Stimulated activated CD8-positive, alpha-beta memory T cell treated with anti-CD3 and anti-CD28 coated beads, Interleukin-4, amount 100 ng/mL, for 24 hours (primary cell): ENCODE measurements at places on chromosomes 3 and 15.

- DNase-seq = no peak
Observed at GRCh38 chr15:28919679-28920655, 34.2 kb downstream of the APBA2 start.

DNA sequence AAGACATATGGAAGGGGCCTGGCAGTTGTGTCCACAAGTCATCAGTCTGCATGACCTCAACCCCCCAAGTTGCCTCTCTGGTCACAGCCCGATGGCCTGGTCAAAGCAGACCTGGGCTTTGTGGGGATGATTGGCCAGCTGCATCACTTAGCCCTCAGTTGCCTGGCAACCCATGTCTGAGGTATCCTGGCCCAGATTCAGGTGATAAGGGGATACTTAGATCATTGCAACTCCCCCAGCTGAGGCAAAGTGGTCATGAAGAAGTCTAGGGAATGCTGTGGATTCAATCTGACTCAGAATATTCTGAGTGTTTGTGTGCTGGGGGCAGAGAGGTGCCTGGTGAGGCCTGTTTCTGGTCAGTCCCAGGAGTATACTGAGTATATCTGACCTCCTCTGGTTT, 5.0 kb downstream of the GPR156 start:
- DNase-seq = no peak

DNA sequence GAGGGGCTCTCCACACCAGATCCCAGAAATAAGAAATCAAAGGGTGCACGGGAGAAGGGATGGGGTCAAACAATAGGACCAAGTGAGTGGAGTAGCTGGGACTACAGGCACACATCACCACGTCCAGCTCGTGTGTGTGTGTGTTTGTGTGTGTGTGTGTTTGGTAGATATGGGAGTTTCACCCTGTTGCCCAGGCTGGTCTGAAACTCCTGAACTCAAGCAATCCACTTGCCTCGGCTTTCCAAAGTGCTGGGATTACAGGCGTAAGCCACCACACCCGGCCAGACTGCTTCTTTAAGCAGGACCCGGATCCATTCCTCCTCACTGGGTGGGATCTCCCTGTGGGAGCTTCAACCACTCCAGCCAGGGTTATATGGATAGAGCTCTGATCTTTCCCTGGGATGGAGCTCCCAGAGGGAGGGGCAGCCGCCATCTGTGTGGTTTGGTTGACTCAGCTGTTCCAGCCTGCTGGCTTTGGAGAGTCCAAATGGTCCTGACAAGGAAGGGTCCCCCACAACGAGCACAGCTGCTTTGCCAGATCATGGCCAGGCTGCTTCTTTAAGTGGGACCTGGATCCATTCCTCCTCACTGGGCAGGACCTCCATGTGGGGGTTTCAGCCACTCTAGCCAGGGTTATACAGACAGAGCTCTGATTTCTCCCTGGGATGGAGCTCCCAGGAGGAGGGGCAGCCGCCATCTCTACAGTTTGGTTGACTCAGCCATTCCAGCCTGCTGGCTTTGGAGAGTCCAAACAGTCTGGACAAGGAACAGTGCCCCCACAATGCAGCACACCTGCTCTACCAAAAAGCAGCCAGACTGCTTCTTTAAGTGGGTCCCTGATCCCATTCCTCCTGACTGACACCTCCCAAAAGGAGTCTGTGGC, 9.1 kb upstream of the AVEN start:
- DNase-seq = no peak

DNA sequence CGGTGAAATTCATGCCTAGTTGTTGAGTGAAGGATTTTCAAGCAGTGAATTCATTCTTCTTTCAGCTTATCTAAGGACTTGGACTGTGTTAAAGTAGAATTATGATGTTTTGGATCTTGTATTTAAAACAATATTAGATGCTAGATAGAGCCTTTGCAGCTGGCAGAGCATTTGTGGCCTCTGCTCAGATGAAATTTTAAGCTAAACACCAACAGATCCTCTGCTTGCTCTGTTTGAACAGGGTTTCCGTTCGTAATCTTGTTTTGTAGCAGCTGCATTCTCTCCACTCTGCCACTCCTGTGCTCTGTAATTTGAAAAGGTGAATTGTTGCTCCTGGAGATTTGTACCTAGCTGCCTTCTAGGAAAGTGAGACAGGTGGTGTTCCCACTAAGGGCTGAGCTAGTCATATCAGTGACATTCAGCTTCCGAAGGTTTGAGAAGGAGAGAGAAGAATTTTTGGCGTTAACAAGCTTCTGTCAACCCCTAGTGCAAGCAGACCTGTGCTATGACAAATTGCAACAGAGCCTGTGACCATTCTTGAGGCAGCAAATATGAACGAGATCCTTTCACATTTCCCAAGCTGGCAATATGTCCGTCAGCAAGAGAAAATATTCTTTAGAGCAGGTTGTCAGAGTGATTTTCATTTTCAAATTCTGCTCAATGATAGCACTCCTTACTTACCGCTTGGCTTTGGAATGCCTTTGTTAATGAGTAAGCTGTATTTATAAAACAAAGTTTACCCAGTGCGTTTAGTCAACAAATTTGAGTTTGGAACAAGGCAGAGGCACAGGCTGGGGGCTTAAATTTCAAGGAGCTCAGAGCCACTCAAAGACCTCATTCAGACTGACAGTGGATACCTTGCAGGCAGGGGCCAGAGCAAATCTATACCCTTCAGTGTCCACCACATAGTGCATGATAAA, 5.3 kb downstream of the CHST2 start:
- DNase-seq = no peak

- DNase-seq = no peak
Observed at GRCh38 chr3:13577181-13578121, 28.5 kb downstream of the FBLN2 start.

DNA sequence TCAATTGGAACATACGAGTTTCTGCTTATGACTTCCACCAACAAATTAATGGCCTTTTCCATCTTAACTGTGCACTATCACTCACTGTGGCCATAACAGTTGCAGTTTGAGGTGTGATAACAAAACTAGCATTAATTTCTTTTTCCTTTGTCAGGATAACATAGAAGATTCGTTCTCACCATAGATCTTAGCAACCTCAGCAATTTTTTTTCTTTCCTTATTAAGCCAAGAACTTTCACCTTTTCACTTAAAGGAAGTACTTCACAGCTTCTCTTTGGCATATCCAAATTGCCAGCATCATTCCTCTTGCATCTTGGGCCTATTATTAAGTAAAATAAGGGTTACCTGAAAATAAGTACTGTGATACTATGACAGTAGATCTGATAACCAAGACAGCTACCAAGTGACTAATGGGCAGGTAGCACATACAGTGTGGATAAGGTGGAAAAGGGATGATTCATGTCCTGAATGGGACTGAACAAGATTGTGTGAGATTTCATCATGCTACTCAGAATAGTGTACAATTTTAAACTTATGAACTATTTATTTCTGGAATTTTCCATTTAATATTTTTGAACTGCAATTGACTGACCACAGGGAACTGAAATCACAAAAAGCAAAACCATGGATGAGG, 46.6 kb downstream of the CEP70 start:
- DNase-seq = no peak

DNA sequence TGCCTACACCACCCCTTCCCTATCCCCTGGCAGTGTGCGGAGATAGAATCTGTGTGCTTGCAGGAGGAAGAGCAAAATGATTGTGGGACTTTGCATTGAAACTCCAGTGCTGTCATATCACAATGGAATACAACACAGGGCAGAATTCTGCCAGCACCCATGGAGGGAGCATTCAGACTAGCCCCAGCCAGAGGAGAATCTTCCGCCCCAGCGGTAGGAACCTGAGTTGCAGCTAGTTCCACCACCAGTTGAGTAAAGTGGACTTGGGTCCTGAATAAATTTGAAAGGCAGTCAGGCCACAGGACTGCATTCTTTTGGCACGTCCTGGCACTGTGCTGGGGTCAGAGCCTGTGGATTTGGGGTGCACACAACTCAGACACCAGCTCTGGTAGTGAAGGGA, 27.5 kb downstream of the NCBP2 start:
- no peak for DNase-seq

DNA sequence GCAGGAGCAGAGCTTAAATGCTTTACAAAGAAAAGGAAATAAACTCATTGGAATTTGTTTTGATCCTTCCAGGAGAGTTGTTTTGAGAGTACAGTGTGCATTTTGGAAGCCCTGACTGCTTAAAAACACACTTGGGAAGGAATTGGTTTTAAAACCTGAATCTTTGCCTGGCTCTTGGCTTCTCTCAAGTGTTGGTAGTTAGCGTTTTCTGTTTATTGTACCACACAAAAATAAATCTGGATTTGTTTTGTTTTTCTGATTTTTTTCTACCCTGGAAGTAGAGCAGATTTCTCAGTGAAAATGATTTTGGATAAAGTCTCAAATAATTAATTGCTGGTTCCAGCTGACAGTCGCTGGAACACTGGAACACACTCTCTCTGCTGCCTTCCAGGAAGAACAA, 90.6 kb downstream of the CHST2 start:
- no peak for DNase-seq

DNA sequence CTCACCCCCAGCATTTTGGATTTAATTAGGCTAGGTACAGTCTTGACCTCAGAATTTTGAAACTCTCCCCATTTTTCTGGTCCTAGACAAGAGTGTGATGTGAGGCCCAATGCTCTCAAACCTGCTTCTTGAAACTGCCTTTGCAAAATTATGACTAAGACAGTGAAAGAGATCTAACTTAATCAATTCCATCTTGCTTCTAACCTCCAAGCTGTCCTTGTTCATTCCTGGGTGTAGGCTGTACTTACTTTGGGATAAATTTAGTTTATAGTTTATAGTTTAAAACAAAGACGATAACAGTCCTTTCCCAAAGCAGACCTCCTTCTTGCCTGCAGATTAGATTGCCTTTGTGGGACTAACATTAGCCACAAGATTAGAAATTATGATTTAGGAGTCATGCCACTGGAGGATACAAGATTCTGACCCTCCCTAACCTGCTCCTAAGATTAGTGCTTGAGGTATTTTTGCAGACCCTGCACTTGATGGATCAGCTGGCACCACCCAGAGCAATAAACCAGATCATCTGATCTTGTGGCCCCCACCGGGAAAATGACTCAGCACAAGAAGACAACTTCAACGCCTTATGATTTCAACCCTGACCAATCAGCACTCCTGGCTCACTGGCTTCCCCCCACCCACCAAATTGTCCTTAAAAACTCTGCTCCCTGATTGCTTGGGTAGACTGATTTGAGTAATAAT, 59.6 kb downstream of the CD200R1L start:
- DNase-seq = no peak

DNA sequence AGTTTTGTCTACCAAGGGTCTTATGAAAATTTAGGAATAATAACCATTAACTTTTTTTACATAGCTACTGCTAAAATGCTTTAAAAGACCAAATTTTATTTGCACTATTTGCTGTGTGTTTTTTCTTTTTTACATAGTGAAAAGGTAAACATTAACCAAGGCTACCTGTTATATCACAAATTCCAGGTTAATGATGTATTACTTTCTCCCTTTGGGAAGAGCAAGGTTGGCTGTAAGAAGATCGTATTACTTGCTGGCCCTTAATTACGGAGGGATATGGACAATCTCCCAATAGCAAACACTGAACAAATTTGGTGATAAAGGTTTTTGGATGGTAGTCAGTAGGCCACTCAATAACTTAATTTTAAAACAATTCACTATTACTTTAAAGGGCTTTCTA, 22.4 kb downstream of the LRRC58 start:
- no peak for DNase-seq

DNA sequence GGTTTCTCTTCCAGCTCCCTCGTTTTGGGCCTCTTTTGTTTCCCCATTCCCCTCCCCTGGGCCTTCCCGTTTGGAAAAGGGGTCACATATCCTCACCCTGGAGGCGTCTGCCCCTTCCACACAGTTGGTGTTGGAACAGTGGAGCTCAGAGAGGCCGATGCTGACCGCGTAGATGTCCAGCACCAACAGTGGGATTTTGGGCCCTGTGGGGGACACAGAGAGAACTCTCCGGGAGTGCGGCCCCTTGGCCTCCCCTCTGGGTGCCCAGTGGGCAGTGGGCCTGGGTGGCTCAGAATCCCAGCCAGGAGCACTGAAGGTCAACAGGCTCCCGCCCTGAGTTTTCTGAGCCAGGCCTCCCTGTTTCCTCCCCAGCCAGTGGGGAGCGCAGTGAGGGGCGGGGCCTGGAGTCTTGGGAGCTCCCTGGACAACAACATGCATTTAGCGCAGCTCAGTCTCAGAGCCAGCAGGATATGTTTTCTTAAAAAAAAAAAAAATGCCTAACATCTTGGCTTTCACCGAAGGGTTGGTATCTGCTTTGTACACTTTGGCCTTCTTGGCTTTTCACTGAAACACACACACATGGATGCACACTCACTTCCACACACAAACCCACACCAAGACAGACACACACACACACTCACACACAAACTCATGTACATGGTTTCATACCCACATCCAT, 670 bp upstream of the ISLR start:
- DNase-seq = no peak

DNA sequence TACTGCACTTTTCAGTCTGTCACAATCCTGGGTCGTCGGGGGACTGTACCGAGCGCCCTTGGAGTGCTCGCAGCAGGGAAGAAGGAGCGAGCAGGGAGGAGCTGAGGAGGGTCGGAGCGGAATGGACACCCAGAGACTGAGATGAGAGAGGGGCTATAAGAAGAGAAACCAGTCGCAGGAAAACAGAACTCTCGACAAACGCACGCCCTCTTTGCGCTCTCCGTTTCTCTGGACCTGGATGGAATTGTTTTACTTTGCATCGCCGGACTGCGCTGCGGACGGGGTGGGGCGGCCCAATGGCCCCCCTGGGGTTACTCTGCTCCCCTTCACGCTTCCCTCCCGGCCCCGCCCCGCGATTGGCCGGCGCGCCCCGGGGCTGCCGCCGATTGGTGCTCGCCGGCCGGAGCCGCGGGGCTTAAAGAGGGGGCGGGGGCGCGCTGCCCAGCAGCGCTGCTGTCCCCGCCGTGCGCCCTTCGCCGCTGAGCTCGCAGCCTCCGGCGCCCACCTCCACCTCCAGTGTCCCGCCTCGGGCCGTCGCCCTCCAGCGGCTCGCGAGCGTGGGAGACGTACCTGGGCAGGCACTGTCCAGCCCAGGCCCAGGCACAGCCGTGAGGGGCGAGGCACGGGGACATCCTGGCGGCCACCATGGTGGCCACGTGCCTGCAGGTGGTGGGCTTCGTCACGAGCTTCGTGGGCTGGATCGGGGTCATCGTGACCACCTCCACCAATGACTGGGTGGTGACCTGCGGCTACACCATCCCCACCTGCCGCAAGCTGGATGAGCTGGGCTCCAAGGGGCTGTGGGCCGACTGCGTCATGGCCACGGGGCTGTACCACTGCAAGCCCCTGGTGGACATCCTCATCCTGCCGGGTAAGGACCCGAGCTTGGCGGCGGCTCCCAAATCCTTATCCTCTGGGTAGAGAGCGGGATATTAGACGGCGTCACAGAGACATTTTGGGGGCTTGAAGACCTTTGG, at the start of gene CLDN11:
TSS of gene CLDN11 (plus strand) at position 447 of the 977 bp plus-strand sequence. CDS start at position 646, 199 bp downstream.
- DNase-seq = no peak
